ENCODE measurements at places on chromosomes 4 and X.

- DNase-seq: no peak
Observed at GRCh38 chr4:141645611-141646340, 9.4 kb downstream of the IL15 start.

DNA sequence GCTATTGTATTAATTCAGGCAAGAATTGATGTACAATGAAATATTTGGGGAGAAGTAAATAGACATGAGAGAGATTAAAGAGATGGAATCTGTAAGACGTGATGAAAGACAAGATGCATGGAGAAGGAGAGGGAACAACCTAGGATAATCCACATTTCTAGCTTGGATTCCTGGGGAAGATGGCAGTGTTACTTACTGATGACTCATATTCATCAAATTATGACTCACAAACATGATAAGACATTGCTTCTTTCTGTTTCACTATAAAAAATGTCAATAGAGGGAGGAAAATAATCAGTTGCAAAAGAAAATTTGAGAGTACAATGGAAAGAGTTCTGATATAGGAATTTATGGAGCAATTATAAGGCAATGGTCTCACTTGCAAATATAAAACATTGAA lies 104.1 kb upstream of the BMP3 start:
- no peak for DNase-seq

DNA sequence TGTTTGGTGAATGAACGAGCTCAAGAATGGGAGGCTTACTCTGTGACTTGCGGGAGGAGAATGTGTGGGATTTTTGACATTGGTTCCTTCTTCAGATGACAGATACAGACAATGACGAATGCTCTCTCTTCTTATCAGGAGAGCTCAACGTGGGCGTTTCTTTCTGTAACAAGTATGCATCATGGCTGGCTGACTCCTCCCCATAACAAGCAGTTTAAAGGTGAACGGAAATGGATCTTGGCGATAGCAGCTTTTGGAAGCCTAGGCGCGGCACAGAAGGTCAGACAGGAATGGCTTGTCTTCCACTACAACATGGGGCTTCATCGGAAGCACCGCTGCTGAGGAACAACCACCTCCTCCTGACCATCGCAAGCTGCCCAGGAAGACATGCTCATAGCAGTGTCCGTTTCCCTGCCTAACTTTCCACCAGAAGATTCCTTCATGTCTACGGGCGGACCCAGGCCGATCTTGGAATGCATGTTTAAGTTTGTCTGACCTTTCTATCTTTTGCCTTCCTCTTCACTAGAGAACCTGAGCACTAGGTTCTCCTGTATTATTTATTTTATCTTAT lies 18.3 kb upstream of the ACSL1 start:
- DNase-seq: no peak

DNA sequence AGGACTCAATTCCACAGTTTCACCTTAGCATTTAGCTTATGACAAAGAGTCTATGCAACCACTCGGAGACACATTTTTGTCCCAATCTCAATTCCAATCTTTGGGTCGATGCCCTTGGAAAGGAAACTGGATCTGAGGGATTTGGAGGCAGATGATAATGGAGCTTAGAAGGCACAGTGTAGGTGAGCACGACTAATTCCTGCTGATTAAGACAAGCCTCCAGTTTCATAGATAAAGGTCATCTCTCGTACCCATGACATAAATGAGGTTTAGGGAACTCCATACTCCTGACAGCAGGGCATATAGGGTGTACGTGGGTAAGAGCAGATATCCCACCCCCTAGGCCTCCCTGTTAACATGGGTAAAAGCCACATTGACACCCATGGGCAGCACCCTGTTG lies 24.4 kb upstream of the ZNF718 start:
- no peak for DNase-seq

DNA sequence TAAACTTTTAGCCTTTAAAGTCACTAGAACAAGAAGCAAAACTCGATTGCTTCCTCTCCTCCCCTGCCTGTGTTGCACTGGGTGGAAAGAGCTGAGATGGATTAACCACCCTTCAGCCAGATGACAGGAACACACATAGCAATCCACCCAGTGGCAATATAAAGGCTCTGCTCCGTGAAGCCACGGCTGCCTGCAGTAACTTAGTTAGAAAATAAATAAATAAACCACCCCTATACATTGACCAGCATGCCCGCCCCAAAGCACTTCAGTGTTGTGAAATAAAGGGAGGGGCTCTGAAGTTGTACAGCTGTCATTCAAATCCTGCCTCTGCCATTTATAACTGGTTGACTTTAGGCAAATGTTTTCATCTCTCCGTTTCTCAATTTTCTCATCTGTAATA lies 217.1 kb upstream of the LDB2 start:
- DNase-seq: no peak

DNA sequence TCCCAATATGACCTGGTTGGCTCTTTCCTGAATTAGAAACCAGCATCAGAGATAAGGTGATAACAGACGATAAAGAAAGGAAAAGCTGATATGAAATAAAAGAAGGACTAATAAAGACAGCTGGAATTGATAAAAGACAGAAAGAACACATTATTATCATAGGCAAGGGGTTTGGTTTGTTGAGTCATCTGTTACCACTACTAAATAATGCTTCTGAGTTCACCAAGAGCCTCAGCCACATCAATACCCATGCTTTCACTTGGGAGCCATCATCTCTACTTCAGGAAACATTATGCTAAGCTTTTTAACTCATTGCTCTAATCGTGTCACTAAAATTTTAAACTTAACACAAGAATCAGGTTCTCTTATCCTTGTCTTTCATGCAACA lies 27.6 kb downstream of the ANXA5 start:
- no peak for DNase-seq

DNA sequence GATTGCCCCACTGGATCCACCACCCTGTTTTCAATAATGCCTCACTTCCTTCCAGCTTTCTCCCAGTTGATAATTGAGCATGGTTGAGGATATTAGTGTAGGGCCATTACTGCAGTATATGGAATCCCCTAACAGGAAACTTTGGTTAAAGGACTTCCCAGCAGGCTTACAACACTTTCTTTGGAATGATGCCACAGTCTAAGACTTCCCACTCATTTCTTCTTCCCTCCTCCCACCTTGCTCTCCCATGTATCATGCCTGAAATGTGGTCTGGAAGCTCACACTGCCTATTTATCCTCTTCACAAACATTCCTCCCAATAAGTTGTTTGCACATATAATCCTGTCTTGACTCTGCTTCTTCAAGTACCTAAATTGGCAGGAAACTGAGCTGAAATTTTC lies 863.3 kb downstream of the CENPC start:
- DNase-seq: no peak

GRCh38 chr4:38004062-38004461 lies 43.9 kb downstream of the PTTG2 start:
- no peak for DNase-seq

GRCh38 chrX:17521871-17522693 lies 147.1 kb downstream of the NHS start:
- no peak for DNase-seq

DNA sequence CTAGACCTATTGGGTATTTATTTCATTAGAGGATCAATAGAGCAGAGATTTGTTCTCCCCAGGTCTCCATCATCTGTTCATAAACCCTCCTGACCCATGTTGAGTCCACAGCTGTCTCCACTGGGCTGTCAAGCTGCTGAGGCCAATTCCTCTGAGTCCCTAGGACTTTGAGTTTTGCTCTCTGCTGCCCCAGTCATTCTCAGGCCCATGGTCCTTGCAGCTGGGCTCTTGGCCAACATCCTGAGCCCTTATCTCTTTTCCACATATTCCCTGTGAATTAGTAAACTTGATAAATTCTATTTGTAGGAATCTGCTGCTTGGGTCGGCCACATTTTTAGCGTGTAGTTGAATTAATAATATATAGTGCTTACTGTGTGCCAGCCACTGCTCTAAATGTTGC lies 41.9 kb downstream of the FHL1 start:
- DNase-seq: no peak

GRCh38 chr4:157372567-157372966 lies 152.0 kb downstream of the GRIA2 start:
- DNase-seq: no peak

DNA sequence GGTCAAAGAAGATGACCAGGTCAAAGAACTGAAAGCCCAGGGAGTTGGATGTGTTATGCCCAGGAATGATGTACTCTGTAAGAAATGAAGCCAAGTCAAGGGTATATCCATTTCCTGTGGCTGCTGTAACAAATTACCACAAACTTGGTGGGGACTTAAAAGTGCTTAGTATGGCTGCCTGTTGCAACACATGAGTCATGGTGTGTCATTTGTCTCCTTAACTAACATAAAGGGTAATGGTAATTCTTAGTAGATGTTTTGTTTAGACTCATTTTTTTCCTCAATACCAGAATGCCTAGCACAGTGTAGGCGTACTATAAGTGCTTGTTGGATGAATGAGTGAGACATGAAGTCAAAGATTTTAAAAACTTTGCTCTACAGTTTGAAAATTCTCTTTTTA lies 45.7 kb downstream of the SYTL5 start:
- no peak for DNase-seq

GRCh38 chr4:47505666-47506065 lies 20.6 kb downstream of the ATP10D start:
- no peak for DNase-seq

DNA sequence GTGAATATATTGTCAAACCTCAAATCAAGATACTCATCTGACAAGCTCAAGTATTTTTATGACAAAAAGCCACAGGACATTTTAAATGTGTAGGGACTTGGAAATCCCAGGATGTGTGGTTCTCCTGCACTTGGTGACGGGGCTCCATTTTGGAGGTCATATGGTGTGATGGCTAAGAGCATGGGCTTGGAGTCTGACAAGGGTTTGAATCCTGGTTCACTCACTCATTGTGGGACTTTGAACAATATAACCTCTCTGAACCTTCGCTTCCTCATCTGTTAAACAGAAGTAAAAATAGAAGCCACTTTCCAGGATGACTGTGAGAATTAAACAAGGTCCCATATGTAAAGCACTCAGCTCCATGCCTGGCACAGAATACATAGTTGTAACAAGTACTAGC lies 99.6 kb downstream of the SMIM20 start:
- DNase-seq: no peak

GRCh38 chr4:67580577-67580976 lies 22.1 kb downstream of the STAP1 start:
- no peak for DNase-seq

DNA sequence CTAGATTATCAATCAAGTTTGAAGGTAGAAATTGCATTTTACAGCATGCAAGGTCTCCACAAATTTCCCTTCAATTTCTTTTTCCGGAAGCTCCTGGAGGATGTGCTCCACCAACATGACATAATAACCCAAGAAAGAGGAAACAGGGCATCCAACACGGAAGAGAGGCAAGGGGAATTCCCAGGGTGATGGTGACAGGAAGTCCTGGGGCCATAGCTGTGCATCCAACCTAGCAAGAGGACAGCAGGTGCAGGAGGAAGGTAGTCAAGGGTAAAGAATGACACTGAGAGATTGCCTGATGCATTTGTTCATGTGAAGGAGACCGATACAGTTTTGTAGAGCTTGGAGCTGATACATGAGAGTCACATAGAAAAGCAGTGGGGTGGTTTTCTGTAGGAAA lies 115.7 kb upstream of the LSM6 start:
- DNase-seq: no peak

- DNase-seq: no peak
Observed at GRCh38 chr4:7237873-7238272, 45.5 kb downstream of the SORCS2 start.

DNA sequence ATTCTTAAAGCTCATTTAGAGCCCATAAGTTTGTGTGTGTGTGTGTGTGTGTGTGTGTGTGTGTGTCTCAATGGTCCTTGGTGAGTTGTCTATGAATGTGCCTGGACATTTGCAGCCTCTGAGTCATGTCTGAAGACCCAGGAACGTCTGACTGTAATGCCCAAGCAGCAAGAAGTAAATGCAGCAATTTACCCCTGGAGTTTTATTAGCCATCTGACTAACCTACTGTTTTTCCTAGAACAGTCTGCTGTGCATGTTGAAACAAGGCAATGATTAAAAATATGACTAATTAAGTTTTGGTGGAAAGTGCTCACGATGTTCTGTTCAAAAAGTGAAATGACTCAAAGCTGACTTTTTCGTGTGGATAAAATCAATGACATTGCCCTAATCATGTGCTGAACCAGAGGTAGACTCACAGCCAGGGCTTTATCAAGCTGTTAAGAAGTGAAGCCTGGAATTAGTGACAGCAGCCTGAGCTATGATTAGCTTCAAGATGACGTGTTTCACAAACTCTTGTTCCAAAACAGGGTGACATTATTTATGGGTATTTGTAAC lies 201.6 kb downstream of the CPE start:
- DNase-seq: no peak

- no peak for DNase-seq
Observed at GRCh38 chr4:121421594-121421993, 40.8 kb upstream of the QRFPR start.

DNA sequence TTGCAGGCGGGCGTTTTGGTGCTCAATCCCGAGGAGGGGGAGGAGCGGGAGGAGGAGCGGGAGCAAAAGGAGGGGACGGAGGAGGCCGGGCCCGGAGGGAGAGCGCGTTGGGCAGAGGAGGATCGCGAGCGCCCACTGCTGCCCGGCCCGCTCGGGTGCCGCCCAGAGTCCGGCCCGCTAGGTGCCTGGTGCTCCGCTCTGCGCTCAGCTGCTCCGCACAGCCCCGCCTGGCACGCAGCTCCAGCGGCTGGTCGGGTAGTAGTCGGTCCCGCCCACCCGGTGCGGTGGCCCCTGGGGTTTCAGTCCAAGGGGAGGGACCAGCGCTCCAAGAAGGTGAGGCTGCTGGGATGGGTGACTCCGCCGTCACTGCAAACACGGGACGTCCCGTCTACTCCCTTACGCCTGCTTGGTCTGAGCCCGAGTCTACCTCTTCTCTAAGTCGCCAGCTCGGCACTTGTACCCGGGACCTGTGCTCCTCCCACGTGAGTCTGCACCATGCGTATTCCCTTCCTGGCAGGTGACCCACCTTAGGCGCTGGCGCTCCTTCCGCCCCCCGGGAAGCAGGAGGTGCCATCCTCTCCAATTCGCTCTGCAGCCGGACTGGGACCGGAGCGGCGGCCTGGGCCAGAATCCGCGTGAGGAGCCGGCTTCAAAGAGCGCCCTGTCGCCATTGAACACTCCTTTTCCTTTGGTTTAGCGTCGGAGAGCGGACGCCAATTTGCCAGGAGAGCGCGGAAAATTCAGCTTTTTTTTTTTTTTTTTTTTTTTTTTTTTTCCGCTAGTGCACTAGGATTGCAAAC lies 405 bp upstream of the HS3ST1 start:
- peak; percentile 37 for DNase-seq

DNA sequence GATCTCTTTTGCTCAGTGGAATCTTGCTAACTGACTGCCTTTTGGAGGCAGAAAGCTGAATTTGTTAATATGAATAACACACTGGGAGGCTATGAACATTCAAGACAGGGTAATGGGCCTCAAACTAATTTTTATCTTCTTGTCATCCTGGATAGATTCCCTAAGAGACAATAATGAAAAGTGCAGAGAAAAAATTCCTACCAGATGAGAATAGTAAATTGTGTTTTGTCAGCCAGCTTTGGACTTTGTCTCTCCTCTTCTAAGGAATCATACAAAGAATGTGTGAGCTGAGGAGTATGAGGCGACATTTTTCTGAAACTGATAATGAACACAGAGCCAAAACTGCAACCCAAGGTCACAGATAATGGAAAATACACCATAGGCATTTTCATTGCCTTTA lies 649.3 kb downstream of the IQCM start:
- DNase-seq: no peak
